ENCODE measurements at places on chromosomes 11 and 22.

GRCh38 chr11:33984682-33985389, 66.7 kb upstream of the CAPRIN1 start:
- no peak for DNase-seq

DNA sequence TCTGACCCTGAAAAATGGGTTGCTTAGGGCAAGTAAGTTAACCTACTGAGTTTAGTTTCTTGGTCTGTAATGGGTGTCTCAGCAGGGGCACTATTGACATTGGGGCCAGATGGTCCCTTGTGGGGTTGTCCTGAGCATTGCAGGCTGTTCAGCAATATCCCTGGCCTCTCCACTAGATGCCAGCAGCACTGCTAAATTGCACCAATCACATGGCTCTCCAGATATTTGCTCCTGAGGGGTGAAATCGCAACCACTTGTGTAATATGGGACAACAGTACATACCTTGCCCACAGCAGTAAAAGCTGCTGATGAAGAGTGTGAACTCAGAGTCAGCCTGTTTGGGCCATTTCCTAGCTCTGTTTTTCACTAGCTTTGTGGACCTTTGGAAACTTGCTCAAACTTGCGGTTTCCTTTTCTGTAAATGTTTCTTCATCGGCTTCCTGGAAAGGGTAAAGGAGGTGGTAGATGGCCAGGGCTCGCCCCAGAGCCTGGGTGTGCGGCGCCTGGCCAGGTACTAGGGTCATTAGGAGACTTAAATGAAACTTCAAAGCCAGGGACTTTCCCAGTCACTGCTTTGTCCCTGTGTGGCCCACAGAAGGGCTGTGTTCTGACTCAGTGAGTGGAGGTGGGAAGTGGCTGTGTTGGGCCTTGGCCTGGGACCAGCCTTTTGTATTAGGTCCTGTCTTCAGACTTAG, 13.0 kb downstream of the NCF4 start:
- DNase-seq = no peak

GRCh38 chr11:117199053-117199915, at the start of gene TAGLN:
TAGLN (plus strand) TSS chr11:117199370; CDS start chr11:117203014, 3,644 bp downstream.
- no peak for DNase-seq

DNA sequence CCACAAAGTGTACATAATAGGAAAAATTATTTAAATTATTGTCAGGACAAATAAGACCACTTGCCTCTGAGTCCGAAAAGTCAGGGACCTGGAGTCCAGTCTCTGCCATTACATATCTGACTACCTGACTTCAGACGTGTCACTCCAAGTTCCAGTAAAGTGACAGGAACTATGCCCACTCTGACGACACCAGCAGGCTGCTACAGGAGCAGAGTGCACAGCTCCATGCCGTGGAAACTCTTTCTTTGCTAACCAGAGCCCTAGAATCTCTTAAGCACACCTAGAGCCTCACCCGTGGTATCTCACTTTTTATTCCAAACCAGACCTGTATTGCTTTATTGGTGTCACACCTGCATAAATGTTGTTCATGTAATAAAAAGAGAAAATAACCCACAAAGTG, 93.7 kb downstream of the PLEKHA7 start:
- no peak for DNase-seq

DNA sequence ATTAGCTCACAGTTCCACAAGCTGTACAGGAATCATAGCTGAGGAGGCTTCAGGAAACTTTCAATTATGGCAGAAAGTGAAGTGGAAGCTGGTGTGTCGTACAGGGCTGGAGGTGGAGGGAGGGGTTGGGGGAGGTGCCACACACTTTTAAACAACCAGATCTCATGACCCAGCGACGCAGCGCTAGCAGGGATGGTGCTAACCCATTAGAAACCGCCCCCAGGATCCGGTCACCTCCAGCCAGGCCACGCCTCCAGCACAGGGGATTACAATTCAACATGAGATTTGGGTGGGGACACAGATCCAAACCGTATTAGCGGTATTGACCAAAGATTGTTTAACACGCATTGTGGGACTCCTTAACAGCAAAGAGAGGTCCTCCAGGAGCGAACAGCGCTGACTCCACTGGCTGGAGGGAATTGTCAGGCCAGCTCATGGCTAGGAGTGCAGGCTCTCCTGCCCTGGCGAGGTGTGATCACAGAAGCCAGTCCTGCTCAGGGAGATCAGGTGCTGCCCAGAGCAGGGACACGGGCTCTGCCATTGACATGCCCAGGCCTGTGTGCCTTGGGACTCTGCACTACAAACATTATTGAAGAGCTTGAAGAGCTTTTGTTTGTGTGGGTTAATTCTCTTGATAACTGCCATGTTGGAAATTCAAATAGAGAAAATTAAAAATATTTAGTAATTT, 215.3 kb downstream of the TBC1D22A start:
- no peak for DNase-seq

DNA sequence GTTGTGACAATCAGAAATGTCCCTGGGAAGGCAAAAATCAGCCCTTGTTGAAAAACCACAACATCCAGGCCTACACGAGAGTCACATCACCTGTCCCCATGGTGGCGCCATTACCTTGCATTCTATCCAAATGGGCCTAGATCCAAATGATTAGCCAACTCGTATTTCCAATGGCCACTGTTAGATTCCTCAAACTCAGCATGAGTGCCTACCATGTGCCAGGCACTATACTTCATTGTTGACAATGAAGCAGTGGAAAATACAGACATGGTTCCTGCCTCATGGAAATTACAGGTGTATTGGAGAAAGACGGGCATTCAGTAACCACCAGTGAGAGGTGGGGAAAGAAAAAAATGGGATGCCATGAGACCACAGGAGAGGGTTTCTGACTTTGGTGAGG, 29.8 kb upstream of the CREB3L1 start:
- DNase-seq = peak; percentile 72

- DNase-seq = no peak
Measured at GRCh38 chr22:23678133-23678532, 12.7 kb upstream of the RGL4 start.

DNA sequence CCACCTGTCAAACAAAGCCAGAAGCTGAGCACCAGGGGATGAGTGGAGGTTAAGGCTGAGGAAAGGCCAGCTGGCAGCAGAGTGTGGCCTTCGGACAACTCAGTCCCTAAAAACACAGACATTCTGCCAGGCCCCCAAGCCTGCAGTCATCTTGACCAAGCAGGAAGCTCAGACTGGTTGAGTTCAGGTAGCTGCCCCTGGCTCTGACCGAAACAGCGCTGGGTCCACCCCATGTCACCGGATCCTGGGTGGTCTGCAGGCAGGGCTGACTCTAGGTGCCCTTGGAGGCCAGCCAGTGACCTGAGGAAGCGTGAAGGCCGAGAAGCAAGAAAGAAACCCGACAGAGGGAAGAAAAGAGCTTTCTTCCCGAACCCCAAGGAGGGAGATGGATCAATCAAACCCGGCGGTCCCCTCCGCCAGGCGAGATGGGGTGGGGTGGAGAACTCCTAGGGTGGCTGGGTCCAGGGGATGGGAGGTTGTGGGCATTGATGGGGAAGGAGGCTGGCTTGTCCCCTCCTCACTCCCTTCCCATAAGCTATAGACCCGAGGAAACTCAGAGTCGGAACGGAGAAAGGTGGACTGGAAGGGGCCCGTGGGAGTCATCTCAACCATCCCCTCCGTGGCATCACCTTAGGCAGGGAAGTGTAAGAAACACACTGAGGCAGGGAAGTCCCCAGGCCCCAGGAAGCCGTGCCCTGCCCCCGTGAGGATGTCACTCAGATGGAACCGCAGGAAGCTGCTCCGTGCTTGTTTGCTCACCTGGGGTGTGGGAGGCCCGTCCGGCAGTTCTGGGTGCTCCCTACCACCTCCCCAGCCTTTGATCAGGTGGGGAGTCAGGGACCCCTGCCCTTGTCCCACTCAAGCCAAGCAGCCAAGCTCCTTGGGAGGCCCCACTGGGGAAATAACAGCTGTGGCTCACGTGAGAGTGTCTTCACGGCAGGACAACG, 11.7 kb downstream of the CXCR5 start:
- no peak for DNase-seq

GRCh38 chr11:93053864-93054263, 84.4 kb downstream of the MTNR1B start:
- no peak for DNase-seq

- DNase-seq = no peak
Measured at GRCh38 chr11:95283650-95284049, 52.6 kb upstream of the SESN3 start.

- no peak for DNase-seq
Measured at GRCh38 chr11:575313-575995, 816 bp upstream of the PHRF1 start.

- no peak for DNase-seq
Measured at GRCh38 chr11:103944251-103944940, 92.0 kb upstream of the DDI1 start.

DNA sequence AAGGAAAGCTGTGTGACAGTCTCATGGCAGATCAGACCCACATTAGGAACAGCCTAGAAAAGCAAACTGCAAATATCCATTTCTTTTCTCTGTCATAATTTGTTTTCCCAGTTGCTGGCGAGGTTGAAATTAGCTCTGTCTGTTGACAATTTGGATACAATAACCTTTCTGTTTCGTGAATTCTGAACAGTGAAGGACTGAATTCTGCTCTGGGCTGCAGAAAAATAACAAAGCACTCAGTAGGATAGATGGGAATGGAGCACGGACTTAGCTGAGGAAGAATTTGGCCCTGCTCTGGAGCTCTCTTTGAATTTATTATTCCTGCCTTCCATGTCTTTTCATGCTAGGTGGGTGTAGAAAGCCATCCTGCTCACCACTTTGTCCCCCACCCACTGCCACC, 140.3 kb downstream of the RRAS2 start:
- no peak for DNase-seq

DNA sequence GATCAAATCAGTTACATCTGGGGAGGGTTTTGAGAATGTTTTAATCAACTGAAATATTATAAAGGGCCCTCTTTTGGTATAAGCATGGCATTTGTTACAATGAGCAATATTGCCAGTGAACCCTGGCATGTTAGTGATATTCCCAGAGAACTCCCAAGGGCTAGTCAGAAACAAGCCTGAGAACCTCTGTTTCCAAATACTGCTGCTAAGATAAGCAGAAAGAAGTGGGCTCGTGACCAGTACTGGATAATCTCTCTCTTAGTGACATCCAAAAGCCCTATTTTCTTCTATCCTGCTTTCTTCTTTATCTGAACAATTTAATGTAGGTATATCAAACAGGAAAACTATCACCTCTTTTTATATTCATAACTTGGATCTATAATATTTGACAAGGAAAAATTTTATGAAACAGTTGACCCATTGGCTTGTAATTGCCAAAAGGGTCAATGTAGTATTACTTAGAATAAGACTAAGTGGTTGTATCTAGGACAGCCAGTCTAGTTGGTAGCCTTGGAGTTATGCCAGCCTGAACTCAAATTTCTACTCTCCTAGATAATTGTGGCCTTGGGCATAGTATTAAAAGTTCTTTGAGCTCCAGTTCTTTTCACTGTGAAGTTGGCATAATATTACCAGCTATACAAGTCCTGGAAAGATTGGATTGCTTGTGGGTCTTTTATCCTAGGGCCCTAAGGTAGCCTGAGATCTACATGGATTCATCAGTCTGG, 15.7 kb downstream of the CAT start:
- no peak for DNase-seq

DNA sequence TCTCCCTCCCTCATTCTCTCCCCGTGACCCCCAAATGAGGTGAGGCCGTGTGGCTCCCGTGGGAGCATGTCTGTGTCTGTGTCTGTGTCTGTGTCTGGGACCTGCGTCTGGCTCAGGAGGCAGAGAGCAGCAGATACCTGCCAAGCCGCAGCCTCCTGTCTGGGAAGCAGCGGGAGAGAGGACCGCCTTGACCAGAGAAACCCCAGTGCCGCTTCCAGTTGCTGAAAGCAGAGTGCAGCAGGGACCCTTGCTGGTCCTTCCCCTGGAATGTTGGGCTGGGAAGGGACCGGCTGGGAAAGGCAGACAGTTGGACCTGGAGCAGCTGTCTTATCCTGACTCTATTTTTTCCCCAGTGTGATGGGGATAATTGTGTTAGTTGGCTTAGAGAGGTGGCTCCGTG, 525 bp downstream of the CSDC2 start:
- no peak for DNase-seq

DNA sequence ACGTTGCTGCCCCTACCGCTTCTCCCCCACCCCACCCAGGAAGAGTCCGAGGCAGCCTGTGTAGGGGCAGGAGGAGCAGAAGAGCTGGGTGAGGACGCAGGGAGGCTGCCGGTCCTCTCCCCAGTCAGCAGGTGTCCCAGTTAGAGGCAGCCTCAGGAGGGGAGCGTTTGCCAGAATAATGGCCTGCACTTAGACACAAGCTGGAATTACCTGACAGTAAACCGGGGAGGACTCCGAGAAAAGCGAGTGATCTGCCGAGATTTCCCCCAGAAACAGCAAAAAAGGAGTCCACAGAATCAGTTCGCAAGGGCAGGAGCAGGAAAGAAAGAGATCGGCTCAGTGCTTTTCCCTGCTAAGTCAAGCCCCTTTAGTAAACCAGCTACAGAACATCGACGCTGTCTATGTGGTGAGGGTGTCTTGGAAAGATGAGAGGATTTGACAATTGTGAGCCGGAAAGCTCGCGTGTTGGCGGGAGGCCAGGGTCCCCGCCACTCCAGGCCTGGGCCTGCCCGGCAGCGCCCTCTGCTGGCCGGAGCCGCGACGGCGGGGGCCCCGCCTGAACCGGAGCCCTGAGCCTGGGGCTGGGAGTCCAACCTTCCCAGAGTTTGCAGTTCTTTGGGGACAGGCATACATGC, 17.7 kb upstream of the THRSP start:
- peak; percentile 53 for DNase-seq

- no peak for DNase-seq
Measured at GRCh38 chr11:45005106-45005505, 54.4 kb upstream of the TP53I11 start.

GRCh38 chr11:96430668-96431067, 40.9 kb downstream of the JRKL start:
- no peak for DNase-seq

DNA sequence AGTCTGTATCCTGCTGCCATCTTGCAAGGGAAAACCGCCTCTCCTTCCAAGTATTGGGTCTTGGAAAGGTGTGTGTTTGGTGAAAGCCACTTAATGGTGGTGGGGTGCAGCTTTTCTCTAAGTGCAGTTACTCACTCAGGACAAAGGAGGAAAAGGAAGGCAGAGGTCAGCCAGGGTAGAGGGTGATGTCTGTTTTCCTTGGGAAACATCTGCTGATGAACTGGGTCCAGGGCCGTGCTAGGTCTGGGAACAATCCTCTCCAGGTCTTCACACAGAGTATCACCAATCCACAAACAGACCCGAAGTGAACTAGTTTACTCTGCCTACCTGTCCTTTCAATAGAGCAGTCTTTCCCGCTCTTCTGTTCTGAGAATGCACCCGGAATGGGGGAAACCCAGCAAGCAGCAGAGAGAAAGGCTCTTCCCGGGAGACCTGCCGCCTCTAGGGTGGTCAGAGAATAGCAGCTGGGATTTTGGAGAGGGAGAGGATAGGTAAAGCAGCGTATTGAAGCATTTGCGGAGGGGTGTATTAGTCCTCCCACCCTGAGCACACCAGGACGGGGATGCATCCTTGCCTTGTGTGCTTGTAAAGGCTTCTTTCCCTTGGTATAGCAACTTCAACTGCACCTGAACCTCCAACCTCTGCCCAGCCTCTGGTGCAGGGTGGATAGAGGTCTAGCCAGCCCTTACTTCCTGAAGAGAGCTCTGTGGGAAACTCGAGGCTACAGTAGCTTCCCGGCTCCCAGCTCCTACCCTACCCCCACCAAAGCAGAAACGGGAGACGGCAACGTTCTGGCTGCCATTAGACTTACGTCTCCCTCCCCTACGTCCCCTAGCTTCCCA, 20.7 kb downstream of the LHFPL7 start:
- no peak for DNase-seq

All from SHP77 treated with DMSO at 0.1 percent for 48 hours (cell line).